ENCODE measurements at places on chromosomes 3 and 15. TPM values are rescaled to one million over a fixed set of nuclear protein-coding genes. Genes with fewer than 3 reads are reported as not detected.

- no peak overlapping the region for H3K27ac ChIP-seq
- no peaks in the 10 kb centered on the region for H3K36me3 ChIP-seq
- peak; percentile 14 for DNase-seq
- H3K4me3 ChIP-seq: no peak overlapping the region
- peaks cover 25% of the 10 kb centered on the region for H3K27me3 ChIP-seq
These were observed 195.4 kb downstream of the OPA1 start for GRCh38 chr3:193788189-193788991.

DNA sequence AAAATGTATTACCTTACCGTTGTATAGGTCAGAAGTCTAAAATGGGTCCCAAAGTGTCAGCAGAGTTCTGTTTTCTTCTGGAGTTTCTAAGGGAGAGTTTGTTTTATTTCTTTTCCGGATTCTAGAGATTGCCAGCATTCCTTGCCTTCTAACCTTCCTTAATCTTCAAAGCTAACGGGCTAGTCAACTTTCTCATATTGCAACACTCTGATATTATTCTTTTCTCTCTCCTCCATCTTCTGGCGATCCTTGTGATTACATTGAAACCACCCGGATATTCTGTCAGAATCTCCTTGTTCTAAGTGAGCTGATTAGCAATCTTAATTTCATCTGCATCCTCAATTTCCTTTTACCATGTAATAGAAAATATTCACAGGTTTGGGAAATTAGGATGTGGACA is 36.2 kb upstream of the AADACL2 start:
- no peak overlapping the region for H3K27ac ChIP-seq
- DNase-seq: no peak
- no peak overlapping the region for H3K4me3 ChIP-seq

DNA sequence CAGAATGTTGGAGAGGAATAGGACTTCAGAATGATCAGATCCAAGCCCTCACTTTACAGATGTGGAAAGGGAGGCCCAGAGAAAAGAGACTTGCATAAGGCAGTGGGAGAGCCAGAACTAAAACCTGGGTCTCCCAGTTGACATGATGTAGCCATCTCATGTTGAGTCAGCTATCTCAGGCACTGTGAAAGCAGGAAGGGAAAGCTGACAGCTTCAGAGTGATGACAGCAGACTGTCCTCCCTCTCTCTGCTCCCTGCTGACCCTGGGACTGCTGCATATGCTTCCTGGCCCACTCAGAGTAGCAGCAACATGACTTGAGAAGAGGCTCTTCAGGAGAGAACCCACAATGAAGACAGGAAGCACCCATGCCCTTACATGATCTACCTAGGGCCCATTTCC is 14.7 kb downstream of the FHIT start:
- H3K27ac ChIP-seq: no peak overlapping the region
- H3K36me3 ChIP-seq: no peaks in the 10 kb centered on the region
- H3K4me3 ChIP-seq: no peak overlapping the region
- no peaks in the 10 kb centered on the region for H3K4me1 ChIP-seq
- DNase-seq: no peak

DNA sequence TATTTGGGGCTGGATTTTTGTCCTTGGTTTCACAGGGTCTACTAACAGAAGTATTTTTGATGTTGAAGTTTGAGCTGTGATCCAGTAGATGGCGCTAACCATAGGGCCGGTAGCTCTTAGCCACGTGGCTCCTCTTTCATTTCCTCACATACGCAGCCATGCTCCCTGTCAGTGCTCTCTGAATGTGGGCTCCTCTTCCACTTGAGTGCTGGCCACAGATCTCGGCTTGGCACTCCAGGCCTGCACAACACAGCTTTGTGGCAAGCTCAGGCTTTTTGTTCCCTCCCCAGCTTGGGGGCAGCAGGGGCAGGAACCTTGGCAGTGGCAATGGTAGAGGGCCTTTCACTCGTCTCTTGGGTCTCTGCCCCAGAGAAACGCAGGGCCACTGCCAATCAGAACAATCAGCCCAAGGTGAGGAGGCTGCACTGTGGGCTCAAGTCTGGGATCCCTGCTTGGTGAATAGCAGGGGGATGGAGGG is 18.6 kb upstream of the DNAAF4 start:
- H3K4me1 ChIP-seq: peaks cover 12% of the 10 kb centered on the region
- peak; percentile 25 for DNase-seq
- no peaks in the 10 kb centered on the region for H3K36me3 ChIP-seq

- no peak overlapping the region for H3K4me3 ChIP-seq
- peaks cover 23% of the 10 kb centered on the region for H3K36me3 ChIP-seq
- no peak for DNase-seq
- no peaks in the 10 kb centered on the region for H3K27me3 ChIP-seq
These were observed 203.4 kb upstream of the CGNL1 start for GRCh38 chr15:57172925-57173324.

- H3K27me3 ChIP-seq: no peaks in the 10 kb centered on the region
- H3K4me1 ChIP-seq: no peaks in the 10 kb centered on the region
- no peak overlapping the region for H3K4me3 ChIP-seq
- H3K36me3 ChIP-seq: peaks cover 18% of the 10 kb centered on the region
These were observed 9.4 kb downstream of the IMPG2 start for GRCh38 chr3:101310978-101311375.

GRCh38 chr3:170907637-170908234 is 701 bp downstream of the EIF5A2 start:
- H3K4me1 ChIP-seq: peaks cover 34% of the 10 kb centered on the region
- peaks cover 9% of the 10 kb centered on the region for H3K36me3 ChIP-seq
- peaks cover 17% of the 10 kb centered on the region for H3K27me3 ChIP-seq
- no peak for DNase-seq

DNA sequence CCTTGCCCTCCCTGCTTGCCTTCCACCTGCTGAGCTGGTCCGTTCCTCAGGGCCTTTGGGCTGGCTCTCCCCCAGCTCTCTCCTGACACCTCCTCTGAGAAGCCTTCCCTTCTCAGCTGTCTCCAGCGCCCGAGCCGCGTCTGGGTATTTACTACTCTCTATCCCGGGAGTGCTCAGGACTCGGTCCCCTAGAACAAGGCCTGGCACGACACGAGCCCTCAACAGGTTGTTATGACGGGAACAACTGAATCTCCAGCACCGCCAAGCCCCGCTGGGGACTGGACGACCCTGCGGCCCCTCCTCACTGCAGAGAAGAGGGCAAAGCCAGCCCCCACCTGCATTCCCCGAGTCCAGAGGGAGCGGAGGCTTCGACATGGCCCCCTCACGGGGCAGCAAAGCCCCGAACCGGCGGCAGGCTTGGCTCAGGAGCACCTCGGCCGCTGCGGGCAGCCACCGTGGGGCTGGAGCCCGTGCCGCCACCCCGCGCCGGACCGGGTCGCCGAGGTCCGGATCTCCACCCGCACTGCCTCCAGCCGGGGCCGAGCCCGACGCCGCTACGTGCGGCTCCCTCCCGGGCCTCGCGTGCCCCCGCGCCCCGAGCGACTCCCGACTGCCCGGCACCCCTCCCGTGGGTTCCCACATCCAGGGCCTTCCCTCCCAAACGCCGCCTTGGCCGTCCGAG is 792 bp downstream of the TPRA1 start:
- no peaks in the 10 kb centered on the region for H3K36me3 ChIP-seq
- H3K4me3 ChIP-seq: peak overlapping the region; percentile 91
- peak; percentile 20 for DNase-seq
- peak overlapping the region; percentile 85 for H3K27ac ChIP-seq
- H3K4me1 ChIP-seq: peaks cover 39% of the 10 kb centered on the region
- H3K27me3 ChIP-seq: no peaks in the 10 kb centered on the region

GRCh38 chr15:91956026-91956723 is 102.7 kb downstream of the SLCO3A1 start:
- H3K4me3 ChIP-seq: no peak overlapping the region
- no peak for DNase-seq
- no peak overlapping the region for H3K27ac ChIP-seq
- no peaks in the 10 kb centered on the region for H3K36me3 ChIP-seq

DNA sequence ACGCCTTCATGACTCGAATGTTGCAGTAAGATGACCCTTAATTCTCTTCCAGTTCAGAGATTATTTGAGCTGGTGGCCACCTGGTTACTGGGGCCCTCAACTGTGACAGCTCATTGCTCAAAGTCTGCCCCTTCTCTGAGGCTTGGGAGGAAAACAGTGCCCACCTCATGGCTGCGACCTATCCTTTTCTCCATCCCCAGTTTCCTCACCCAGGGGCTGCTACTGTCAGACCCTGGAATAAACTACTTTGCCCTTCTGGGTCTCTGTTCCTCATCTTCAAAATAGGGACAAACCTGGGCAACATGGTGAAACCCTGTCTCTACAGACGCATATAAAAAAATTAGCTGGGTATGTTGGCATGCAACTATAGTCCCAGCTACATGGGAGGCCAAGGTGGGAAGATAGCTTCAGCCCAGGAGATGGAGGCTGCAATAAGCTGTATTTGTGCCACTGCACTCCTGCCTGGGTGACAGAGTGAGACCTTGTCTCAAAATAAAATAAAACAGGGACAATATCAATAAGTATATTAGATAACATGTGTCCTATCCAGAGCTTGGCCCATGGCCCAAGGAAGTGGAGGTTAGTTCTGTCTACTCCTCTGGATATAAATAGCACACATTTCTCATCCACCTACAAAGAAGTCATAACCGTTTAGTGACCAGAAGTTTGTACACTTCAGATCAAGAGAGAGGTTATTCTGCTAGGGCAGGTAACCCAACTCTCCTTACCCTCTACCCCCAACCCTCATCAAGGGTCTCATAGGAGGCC is 2.2 kb upstream of the RASL12 start:
- H3K27me3 ChIP-seq: peaks cover 43% of the 10 kb centered on the region
- H3K36me3 ChIP-seq: no peaks in the 10 kb centered on the region
- H3K4me3 ChIP-seq: no peak overlapping the region

DNA sequence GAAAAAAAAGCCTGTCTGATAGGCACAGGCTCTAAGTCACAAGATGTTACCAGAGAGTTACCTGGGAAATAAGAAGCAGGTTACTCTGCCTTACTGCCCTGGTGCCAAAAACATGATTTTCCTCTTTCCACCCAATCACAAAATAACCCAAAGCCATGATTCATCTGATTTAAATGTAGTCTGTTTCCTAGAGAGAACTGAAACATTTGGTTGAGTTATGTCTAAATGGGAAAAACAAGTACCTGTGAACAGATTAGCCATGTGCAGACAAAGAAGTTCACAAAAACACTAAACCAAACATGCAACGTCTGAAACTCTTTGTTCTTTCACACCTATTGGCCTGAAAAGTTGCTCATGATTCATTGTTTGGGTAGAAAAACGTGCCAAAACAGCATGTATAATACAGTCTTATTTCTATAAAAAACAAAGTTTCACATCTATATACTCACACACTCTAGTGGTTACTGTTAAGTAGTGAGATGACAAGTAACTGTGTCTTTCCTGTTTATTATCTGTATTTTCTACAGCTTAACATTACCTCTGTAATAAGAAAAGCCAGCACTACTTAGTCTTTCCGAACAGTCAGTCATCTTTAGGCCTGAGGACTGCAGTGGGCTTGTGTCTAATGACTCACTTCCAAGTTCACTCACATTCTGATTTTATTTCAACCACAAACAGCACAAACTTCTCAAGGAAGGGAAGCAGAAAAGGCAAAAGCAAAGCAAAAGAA is 30.2 kb downstream of the FAM174B start:
- no peak overlapping the region for H3K4me3 ChIP-seq
- H3K27ac ChIP-seq: no peak overlapping the region
- H3K4me1 ChIP-seq: peaks cover 12% of the 10 kb centered on the region
- DNase-seq: no peak

DNA sequence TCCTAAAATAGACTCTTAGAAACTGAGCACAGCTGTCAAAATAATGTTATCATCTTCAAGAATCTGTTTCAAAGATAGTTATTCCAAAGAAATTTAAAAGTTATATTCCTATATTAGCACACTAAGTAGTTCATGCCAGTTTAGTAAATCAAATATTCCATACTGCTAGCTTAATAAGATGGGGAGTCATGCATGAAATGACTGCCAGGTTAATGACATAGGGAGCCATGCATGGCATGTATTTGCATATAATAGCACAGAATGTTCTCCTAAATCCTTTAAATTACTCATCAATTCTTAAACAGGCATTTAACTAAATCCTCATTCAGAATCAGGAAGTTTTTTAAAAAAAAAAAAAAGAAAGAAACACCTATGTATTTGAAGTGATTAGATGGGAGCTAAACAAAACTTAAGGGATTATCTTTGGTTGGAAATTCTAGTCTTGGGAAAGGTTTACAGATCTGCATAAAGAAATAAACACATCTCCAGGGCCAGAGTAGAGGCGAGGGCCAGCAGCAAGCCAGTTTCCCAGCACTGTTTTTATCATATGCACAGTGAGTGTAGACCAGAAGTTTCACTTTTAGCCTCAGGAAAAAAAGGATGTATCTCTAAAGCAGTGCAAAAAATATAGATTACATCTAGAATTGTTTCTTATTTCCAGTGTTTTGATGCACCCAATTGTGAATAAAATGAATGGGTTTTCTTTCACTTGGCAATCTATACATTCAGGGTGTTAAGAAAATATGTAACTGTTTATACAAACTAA is 366.4 kb upstream of the AGTR1 start:
- no peaks in the 10 kb centered on the region for H3K4me1 ChIP-seq
- H3K36me3 ChIP-seq: no peaks in the 10 kb centered on the region
- H3K27me3 ChIP-seq: no peaks in the 10 kb centered on the region
- DNase-seq: no peak

DNA sequence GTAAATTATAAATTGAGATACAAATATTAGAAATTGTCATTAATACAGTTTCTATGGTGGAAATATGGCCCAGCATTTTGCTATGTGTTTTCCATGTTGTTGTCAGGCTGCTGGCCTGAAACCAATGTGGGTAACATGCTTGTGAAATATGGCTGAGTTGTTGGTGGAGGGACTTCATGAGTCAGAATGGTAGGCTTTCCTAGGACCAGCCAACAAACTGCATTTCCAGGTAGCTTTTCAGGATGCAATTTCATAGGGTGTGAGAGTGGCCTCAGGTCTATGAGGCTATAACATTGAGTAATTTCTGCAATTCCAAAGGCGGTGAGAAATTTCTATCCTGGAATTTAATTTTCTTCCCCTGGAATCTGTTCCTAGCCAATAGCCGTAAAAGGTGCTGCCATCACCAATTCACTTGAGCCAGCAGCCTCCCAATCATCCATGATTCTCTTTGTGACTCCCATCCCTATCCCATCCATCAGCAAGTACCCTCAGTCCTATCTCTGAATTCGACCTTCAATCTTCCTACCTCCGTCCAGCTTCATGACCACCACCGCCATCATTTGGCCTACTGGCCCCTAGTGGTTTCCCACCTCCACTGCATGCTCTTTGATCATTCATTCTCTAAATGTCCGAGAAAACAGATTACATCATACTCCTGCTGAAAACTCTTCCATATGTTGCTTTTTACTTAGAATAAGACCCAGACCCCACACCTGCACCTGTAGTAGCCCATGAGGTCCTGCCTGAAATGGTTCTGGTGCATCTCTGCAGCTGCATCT is 276.6 kb upstream of the CFAP20DC start:
- H3K4me1 ChIP-seq: no peaks in the 10 kb centered on the region
- no peaks in the 10 kb centered on the region for H3K36me3 ChIP-seq
- no peak for DNase-seq
- no peak overlapping the region for H3K27ac ChIP-seq

GRCh38 chr15:80175436-80175835 is 22.6 kb downstream of the FAH start:
- no peaks in the 10 kb centered on the region for H3K27me3 ChIP-seq
- DNase-seq: no peak
- no peak overlapping the region for H3K27ac ChIP-seq
- no peak overlapping the region for H3K4me3 ChIP-seq
- H3K36me3 ChIP-seq: peaks cover 5% of the 10 kb centered on the region

PRR20G gene
- total RNA-seq: not detected

GOLGA8T gene
- not detected for total RNA-seq

ADAMTS9 gene
- not detected for total RNA-seq

TNFSF10 gene
- 83.8 TPM for total RNA-seq

ITIH3 gene
- total RNA-seq: not detected

ANO10 gene
- 14.3 TPM for total RNA-seq

NXPE3 gene
- total RNA-seq: 29.5 TPM

GRAMD1C gene
- total RNA-seq: 0.35 TPM

Measured in activated CD4-positive, alpha-beta T cell treated with anti-CD3 and anti-CD28 coated beads, Interleukin-2, amount 10 ng/mL, durations not matched to agents 7 days and 5 days (primary cell).